Lower lobe of right lung (tissue), 2 donors: ENCODE measurements at places on chromosomes 11 and 22.

DNA sequence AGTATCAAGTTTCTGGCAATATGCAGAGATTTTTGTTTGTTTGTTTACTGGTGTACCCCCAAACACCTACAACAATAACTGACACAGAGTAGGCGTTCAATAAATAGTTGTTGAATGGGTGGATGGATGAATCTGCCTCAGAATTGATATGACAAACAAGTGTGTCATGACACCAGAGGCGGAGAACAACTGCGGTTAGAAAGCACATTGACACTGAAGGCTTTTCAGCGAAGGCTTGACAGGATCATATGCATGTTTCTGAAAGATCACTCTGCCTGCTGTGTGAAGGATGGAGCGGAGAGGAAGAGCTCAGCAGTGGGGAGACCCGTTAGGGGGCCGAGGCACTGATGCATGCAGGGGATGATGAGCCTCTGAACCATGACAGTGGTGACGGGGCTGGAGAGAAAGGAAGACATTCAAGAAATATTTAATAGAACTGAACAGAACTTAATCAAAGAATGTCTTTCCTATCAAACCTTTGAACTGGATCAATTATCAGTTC lies 108.5 kb upstream of the USP47 start:
- DNase-seq = no peak

GRCh38 chr11:64035081-64035524 lies 628 bp upstream of the FLRT1 start:
- DNase-seq = no peak

- no peak for DNase-seq
Observed at GRCh38 chr11:128865490-128865889, 1.6 kb downstream of the KCNJ1 start.

DNA sequence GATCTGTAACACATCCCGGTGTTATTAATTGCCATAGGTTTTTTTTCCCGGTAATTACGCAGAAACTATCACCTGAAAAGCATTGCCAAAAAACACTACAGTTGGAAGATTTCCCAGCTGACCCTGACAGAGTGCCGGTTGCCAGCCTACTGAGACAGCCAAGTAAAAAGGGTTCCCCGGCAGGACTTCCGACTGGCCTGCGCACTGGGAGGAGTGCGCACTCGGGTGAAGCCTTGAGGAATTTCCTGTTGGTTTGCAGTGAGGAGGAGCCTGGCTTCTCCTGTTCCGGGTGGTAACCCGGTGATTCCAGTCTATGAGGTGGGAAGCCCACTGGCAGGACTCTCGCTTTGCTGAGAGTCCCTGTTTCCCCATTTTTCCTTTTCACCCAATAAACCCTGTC lies 52.1 kb downstream of the CNTF start:
- no peak for DNase-seq
